ENCODE measurements at places on chromosomes 7 and 10.

DNA sequence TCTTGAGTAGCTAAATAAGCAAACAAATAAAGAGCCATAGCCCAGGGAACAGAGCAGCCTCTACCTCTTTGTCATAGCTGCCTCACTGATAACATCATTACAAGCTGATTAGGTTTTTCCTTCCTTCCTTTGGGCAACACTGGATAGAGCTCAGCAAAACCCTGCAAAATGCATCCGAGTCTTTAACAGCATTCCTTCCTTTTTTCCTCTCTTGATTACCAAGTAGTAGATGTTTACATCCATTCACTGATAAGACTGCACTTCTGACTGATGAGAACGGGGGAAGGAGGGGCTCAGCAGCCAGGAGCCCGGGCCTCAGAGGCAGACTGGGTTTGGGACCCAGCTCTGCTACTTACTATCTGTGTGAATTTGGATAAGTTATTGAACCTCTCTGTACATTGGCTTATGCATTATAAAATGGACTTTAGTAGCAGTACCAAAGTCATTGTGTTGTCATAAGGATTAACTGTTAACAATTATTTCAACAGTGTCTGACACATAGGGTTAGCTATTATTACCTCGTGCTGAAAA lies 214.2 kb downstream of the ANK3 start:
- H3K36me3 ChIP-seq: no peaks in the 10 kb centered on the region
- no peak for DNase-seq
- no peak overlapping the region for H3K27ac ChIP-seq
- H3K4me1 ChIP-seq: no peaks in the 10 kb centered on the region
- H3K27me3 ChIP-seq: no peaks in the 10 kb centered on the region

DNA sequence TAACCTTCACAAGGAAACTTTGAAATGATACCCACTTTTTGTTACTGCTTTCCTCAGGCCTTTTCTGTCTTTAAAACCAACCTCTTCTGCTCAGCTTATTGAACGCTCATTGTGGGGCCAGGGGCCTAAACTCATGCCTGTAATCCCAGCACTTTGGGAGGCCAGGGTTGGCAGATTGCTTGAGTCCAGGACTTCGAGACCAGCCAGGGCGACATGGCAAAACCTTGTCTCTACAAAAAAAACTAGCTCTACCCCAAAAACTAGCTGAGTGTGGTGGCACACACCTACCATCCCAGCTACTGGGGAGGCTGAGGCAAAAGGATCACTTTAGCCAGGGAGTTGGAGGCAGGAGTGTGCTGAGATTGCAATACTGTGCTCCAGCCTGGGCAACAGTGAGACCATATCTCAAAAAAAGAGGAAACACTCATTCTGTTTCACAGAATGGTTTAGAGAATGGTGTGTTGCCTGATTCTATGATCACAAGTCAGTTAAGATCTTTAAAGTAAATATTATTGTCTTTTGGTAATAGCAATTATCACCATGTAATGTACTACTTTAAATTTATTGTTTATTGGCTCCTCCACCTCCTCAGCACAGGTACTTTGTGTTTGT lies 51.1 kb downstream of the KCTD7 start:
- H3K27me3 ChIP-seq: no peaks in the 10 kb centered on the region

- H3K27ac ChIP-seq: no peak overlapping the region
- no peaks in the 10 kb centered on the region for H3K36me3 ChIP-seq
- DNase-seq: no peak
- H3K27me3 ChIP-seq: no peaks in the 10 kb centered on the region
- no peak overlapping the region for H3K4me3 ChIP-seq
These were observed 43.5 kb downstream of the VTI1A start for GRCh38 chr10:112490545-112490944.

- H3K4me1 ChIP-seq: no peaks in the 10 kb centered on the region
- H3K27ac ChIP-seq: no peak overlapping the region
- no peak overlapping the region for H3K4me3 ChIP-seq
- H3K36me3 ChIP-seq: no peaks in the 10 kb centered on the region
- H3K27me3 ChIP-seq: no peaks in the 10 kb centered on the region
These were observed 73.8 kb upstream of the SLF2 start for GRCh38 chr10:100838986-100839385.

GRCh38 chr7:111027396-111027795 lies 63.5 kb upstream of the LRRN3 start:
- no peaks in the 10 kb centered on the region for H3K27me3 ChIP-seq
- H3K36me3 ChIP-seq: no peaks in the 10 kb centered on the region
- no peak overlapping the region for H3K27ac ChIP-seq

GRCh38 chr10:5142199-5142598 lies 42.8 kb downstream of the AKR1C8 start:
- no peak overlapping the region for H3K27ac ChIP-seq
- no peaks in the 10 kb centered on the region for H3K36me3 ChIP-seq
- DNase-seq: no peak

DNA sequence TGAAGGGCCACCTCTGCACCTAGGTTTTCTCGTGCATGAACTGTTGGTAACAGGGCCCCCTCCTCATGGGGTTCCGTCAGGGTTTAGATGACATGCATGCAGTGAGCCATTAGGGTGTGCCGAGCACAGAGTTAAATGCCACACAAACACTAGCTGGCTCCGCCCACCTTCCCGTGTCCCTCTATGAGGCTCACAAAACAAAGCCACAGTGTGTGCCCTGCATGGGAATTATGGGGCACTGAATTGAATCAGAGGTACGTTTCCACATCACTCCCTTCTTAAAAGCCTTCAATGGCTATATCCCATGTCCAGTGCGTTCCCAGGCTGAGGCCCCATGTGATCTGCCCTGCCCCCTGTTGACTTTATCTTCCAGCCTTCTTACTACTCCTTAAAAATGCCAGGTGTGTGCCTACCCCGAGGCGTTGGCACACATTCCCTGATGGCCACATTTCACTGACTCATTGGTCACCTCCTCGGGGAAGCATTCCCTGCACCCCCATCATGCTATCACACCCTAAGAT lies 35.7 kb downstream of the GSDME start:
- H3K27ac ChIP-seq: no peak overlapping the region
- no peak overlapping the region for H3K4me3 ChIP-seq

DNA sequence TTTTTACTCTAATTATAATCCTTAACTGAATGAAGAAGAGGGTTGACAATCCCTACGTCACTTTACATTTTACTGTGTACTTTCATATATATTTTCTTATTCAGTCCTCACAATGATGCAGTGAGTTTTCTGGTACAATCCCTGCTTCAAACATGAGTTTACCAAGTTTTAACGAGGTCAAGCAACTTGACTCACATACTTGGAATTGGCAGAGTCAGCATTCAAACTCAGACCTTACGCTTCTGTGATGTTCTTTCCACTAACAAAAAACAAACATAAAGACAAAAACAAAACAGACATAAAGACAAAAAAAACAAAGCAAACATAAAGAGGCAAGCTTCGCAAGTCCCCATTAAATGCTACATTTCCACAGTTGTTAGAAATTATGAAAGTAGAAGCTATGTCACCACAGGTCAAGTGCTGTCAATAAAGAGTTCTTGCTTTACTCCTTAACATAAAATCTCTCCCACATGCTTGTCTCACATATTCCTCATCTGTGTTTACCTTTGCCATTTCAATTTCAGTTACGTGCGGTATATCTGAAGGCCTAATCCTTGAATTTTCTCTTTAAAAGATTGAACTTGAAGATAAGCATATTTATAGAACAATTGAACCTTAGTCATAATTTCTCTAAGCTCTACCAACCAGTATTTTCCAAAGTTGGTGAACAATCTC lies 217.3 kb downstream of the CELF2 start:
- H3K4me1 ChIP-seq: peaks cover 7% of the 10 kb centered on the region
- H3K36me3 ChIP-seq: no peaks in the 10 kb centered on the region
- DNase-seq: no peak
- H3K27me3 ChIP-seq: no peaks in the 10 kb centered on the region
- H3K4me3 ChIP-seq: no peak overlapping the region
- no peak overlapping the region for H3K27ac ChIP-seq

DNA sequence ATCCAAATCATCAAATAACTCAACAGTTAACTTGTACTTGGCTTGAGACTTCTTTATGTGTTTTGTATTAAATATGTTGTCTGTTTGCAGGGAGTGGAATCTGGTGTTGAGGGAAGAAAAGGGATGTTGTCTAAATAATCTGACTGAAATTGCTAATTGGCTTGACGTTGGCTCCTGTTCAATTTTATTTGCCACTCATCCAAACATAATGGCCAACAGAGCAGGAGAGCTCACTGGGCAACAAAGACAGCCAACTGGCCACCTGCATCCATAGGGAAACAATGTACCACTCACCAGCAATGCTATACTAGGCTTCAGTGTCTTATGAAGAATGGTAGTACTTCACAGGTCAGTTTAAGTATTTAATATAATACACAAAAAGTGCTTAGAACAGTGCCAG lies 80.5 kb downstream of the FAM13C start:
- H3K36me3 ChIP-seq: no peaks in the 10 kb centered on the region
- no peak overlapping the region for H3K27ac ChIP-seq
- H3K27me3 ChIP-seq: no peaks in the 10 kb centered on the region
- no peaks in the 10 kb centered on the region for H3K4me1 ChIP-seq
- no peak for DNase-seq

- no peak overlapping the region for H3K27ac ChIP-seq
- no peaks in the 10 kb centered on the region for H3K27me3 ChIP-seq
- H3K4me3 ChIP-seq: no peak overlapping the region
- DNase-seq: no peak
- no peaks in the 10 kb centered on the region for H3K36me3 ChIP-seq
- no peaks in the 10 kb centered on the region for H3K4me1 ChIP-seq
These were observed 60.5 kb upstream of the TBX20 start for GRCh38 chr7:35314354-35314753.

GRCh38 chr10:123045961-123046731 lies 37.3 kb downstream of the ACADSB start:
- no peak overlapping the region for H3K4me3 ChIP-seq
- H3K4me1 ChIP-seq: no peaks in the 10 kb centered on the region
- no peak for DNase-seq
- H3K27ac ChIP-seq: no peak overlapping the region
- H3K36me3 ChIP-seq: no peaks in the 10 kb centered on the region

- no peaks in the 10 kb centered on the region for H3K27me3 ChIP-seq
- no peaks in the 10 kb centered on the region for H3K36me3 ChIP-seq
- H3K4me3 ChIP-seq: no peak overlapping the region
- no peaks in the 10 kb centered on the region for H3K4me1 ChIP-seq
- no peak overlapping the region for H3K27ac ChIP-seq
These were observed 6.3 kb upstream of the CDH23 start for GRCh38 chr10:71390461-71390835.

DNA sequence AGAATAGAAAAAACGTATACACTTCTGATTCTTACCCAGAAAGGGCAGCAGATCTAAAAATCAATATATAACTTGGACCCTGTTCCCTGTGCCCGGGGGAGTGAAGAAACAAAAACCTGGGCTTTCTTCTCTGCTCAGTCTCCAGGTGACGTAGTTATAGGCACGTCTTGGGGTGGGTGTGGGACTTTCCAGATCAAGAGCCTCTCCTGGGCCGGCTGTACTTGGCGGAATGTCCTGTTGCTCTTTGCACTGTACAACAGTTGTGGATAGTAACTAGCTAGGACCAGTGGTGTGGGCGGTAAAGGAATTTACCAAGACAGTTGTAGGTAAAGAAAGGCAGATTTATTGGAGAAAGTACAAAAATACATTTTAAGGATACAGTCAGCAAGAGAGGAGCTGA lies 40.4 kb upstream of the STEAP4 start:
- no peaks in the 10 kb centered on the region for H3K27me3 ChIP-seq
- H3K36me3 ChIP-seq: no peaks in the 10 kb centered on the region
- no peak for DNase-seq

- H3K4me3 ChIP-seq: no peak overlapping the region
- no peaks in the 10 kb centered on the region for H3K4me1 ChIP-seq
These were observed 179.0 kb upstream of the DKK1 start for GRCh38 chr10:52135101-52135500.

DNA sequence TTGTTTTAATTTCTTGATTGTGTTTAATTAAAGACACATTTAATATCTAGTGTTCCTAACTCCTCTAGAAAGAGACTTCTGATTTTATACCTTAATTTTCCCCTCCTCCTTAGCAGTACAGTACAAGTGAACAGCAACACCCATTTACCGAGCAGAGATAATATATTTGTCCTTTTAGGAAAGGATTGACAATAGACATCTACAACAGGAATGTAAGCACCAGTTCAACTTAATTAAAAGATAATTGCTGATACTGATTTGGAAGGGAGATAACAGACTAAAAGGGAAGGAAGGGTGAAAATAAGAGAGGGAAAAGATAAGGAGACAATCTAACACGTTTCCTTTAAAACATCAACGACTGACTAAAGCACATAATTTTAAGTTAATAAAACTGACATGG lies 119.3 kb downstream of the SRPK2 start:
- H3K36me3 ChIP-seq: no peaks in the 10 kb centered on the region
- peak overlapping the region; percentile 36 for H3K4me3 ChIP-seq
- DNase-seq: no peak
- no peaks in the 10 kb centered on the region for H3K27me3 ChIP-seq
- H3K27ac ChIP-seq: peak overlapping the region; percentile 82
- peaks cover 41% of the 10 kb centered on the region for H3K4me1 ChIP-seq

- H3K4me1 ChIP-seq: no peaks in the 10 kb centered on the region
- H3K27ac ChIP-seq: no peak overlapping the region
- H3K27me3 ChIP-seq: no peaks in the 10 kb centered on the region
- DNase-seq: no peak
- H3K36me3 ChIP-seq: no peaks in the 10 kb centered on the region
These were observed 58.6 kb upstream of the RELN start for GRCh38 chr7:104048055-104048454.

DNA sequence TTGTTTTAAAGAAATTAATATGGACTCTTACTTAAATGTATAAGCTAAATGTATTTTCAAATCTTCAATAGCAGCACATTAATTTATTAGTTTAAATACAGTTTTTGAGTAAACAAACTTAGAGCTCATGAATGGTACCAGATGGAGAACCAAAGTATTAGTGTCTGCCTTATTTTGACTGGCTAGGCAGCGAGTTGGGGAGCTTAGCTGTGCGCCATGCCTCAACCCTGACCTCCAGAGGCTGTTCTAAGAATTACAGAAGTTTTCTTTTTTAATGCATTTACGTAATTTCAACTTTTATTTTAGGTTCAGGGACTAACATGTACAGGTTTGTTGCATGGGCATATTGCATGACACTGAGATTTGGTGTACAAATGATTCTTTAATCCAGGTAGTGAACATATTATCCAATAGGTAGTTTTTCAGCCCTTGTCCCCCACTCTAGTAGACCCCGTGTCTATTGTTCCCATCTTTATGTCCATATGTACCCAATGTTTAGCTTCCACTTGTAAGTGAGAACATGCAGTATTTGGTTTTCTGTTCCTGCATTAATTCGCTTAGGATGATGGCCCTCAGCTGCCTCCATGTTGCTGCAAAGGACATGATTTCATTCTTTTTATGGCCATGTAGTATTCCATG lies 166.8 kb downstream of the IQUB start:
- H3K36me3 ChIP-seq: no peaks in the 10 kb centered on the region
- DNase-seq: no peak
- no peaks in the 10 kb centered on the region for H3K27me3 ChIP-seq
- no peak overlapping the region for H3K27ac ChIP-seq

- no peaks in the 10 kb centered on the region for H3K36me3 ChIP-seq
- DNase-seq: no peak
These were observed 7.0 kb upstream of the CD36 start for GRCh38 chr7:80631421-80631820.

DNA sequence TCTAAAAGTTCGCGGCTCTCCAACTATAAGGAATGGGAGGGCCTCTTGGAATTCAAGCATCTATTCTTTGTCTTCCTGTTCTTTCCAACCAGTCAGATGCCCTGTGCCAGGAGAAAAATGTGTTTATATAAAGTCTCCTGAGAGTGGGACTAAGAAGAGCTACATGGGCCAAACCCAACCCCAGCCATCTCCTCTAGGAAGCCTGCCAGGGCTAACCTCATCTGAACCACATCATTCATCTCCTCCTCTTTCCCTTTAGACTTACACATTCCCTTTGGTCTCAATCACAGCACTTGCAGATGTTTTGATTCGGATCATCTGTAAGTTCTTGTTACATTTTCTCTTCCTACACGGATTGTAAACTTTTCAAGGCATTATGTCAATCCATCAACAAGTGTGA lies 62.6 kb downstream of the DOCK4 start:
- H3K4me3 ChIP-seq: no peak overlapping the region
- peaks cover 13% of the 10 kb centered on the region for H3K4me1 ChIP-seq
- DNase-seq: no peak
- H3K27me3 ChIP-seq: no peaks in the 10 kb centered on the region
